ENCODE measurements at places on chromosomes 5 and 9.

- DNase-seq, result peak; percentile 86
These were observed 463.5 kb upstream of the RGMB start for GRCh38 chr5:98309785-98310598.

GRCh38 chr9:75858497-75859092, 31.9 kb upstream of the PCSK5 start:
- no peak for DNase-seq

- DNase-seq, result no peak
These were observed 144.7 kb downstream of the SSBP2 start for GRCh38 chr5:81606150-81606549.

- DNase-seq, result no peak
These were observed 5.6 kb downstream of the TBC1D9B start for GRCh38 chr5:179901915-179902762.

GRCh38 chr5:72846483-72846882, 30.0 kb downstream of the TNPO1 start:
- DNase-seq, result no peak

DNA sequence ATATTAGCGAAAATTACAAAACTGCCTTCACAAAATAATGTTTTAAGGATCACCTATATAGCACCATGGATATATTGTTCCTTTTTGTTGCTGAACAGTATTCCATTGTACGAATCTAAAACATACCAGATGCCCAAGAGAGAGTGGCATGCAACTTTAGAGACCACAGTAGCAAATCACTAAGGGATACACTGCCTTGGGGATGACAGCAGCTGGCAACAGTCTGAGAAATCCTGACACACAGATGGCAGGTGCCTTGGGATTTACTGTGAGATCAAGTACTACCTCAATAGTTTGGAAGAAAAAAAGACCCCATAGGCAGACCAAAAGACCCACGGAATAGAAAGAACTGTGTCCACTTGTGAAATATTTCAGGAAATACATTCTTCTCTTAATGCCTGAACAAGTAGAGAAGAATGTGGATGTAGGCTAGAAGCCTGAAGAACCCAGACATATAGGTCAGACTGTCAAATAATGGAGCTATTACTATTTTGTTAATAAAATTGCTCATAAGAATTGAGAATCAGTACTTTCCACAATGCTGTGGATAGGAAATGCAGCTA, 53.4 kb downstream of the PLPP1 start:
- peak; percentile 15 for DNase-seq

DNA sequence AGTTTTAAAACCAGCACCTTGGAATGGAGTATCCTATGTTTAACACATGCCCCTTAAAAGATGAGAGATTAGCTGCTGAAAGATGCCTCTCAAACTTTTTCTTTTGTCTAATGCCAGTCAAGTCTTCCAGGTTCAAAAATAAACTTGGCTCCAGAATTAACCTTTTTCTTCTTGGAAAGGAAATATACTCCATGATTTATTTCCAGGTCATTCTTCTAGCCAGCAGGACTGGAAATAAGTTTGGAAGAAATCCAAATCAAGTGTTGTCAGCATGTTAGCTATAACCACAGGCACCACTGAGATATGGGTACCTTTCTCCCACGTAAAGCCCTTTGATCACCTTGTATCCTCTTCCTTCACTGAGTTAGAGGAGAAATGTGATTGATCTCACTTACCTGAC, 56.1 kb downstream of the NLN start:
- no peak for DNase-seq

GRCh38 chr9:103900466-103900865, 193.6 kb upstream of the SMC2 start:
- DNase-seq, result no peak

DNA sequence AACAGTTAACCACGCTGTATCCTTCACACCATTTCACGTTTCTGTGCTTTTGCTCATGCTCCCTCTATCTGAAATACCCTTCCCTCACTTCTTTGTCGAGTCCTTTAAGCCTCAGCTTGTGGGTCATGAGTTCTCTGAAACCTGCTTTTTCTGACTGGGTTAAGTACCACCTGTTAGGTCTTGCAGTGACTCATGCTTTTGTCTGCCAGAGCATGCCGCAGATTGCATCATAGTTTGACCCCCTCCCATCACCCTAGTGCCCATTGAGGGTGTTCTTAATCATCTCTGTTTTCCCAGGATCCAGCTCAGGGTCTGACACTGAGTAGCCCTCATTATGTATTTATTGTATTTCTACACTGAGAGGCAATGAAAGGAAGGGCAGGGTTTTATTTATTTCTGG, 190.2 kb downstream of the ASTN2 start:
- DNase-seq, result no peak

Measured in fibroblast of skin of left biceps (primary cell).